NCI-H510A (cell line): ENCODE measurements at places on chromosomes 5 and 9.
A peak's percentile ranks its signal among the peaks of the same experiment; 100 is the strongest.

GRCh38 chr9:132424857-132425674, 15.1 kb downstream of the CFAP77 start:
- no peak for DNase-seq

- no peak for DNase-seq
These were observed 405.7 kb downstream of the PRR16 start for GRCh38 chr5:120869831-120870230.

DNA sequence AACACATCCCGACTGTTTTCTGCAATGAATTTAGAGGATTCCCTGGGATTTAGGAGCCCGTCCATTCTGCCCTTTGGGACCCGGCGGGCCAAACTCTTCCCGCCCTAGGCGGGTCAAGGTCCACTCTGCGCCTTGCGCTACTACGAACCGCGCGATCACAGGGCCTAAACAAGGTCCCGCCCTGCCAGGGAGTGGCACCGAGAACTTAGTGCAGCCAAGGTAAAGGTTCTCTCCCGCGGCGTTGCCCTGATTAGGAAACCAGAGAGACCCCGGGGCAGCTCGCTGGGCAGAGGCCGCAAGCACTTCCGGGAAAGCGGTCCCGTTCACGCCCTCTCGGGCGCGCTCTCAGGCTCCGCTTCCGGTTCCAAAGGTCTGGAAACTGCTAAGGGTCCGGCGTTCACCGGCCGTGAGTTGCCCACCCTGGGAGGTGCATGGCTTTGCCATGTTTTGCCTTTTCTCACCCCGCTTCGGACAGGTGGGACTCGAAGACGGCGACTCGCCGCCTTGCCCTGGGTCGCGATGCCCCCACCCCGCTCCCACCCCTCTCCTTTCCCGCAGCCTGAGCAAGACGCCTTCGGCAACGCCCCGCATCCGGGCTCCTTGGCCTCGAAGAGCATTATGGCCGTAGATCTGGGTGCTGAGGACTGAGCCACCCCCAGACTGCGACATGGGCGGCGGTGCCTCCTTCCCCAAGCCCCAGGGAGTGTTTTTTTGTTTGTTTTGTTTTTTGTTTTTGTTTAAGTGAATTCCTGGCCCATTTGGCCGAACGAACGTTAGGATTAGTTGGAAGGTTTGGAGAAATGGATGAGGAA, 23.4 kb downstream of the HNRNPK start:
- peak; percentile 67 for DNase-seq

DNA sequence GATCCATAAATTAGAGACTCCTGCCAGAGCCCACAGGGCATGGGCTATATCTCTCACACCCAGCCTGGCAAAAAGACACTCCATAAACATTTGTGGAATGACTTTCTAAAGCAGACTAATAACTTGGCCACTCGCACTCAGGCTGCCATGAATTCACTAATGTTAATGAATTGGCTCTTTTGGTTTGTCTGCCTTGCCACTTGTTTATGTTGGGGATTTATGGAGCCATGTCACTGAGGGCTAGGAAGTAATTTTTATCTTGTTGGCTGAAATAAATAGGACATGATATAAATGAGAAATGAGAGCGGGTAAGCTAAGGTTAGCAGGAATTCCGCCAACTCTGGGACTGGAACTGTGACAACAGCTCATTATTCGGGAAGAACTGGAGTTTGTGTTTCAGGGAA, 55.2 kb downstream of the DROSHA start:
- DNase-seq, result no peak

DNA sequence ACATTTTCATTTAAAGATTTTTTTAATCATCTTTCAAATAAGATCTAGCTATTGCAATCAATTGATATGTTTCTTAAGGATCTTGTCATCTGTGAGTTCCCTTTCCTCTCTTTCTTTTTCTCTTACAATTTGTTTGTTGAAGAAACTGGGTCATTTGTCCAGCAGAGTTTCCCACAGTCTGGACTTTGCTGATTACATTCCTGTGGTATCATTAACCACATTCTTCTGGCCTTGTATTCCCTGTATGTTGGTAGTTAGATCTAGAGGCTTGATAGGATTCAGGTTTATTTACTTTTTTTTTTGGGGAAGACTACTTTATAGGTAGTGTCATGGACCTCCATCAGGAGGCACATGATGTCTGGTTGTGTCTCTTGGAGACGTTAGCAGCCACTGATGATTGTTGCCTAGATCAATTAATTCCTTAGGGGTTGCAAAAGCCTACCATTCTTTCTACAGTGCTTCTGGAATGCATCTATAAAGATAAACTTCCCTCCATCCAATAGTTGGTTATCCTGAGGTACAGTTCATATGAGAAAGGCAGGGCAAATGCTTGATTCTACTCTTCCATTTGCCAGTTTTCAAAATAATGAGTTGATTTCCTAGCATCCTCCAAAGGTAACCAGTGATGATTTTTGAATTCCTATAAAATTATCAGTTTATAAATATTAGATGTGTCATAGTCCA, 14.3 kb downstream of the PDE8B start:
- no peak for DNase-seq

DNA sequence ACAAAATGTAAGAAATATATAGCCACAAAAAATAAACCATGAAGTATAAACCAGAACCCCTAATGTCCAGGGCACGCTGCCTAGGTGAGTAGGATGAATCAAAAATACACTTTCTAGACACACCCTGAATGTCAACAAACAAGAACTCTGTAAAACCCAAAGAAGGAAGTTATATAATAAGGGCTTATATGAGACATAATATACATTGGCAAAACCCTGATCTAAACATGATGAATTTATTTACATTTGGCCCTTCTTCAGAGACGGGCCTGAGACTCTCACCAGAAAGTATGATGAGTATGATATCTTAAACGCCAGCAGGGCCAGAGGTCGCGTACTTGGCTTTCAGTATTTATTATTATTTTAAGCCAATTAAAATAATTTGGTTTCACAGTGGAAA, 125.1 kb upstream of the FST start:
- DNase-seq, result no peak

DNA sequence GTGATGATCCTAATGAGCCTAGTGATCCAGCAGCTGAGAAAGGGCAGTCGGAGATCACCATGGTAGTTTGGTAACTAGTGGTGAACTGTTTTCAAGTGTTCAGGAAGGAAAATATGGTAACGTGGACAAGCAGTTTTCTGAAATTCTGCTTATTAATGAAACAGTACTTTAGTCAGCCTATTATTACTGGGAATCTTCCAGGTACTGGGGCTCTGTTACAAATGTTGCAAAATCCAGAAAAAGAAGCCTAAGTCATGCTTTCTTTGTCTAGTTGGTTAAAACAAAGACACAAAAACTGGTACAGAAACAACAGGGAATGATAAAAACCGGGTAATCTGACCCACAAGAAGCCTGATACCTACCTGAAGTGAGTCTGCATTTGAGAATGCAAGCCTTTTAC, 18.2 kb downstream of the TTC23L start:
- no peak for DNase-seq

DNA sequence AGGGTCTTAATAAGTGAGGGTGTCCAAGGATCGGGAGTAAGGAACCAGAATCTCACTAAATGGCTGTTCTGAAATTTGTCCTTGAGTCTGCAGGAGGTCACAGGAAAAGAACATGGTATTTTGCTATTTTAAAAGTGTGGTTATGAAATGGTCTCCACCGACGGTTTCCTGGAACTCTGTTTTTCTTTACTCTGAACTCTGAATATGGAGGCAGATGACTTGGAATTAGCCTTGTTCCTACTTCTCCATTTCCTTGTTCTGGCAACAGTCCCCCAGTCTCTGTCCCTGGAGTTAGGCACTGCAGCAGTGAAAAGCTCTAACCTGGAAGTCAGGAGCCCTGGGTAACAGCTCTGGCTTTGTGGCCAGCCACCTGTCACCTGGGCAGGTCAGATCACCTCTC, 46.6 kb upstream of the C5orf58 start:
- no peak for DNase-seq
